Right ventricle myocardium inferior (tissue), 1 donor: ENCODE measurements at places on chromosomes 4 and X. TPM values are rescaled to one million over a fixed set of nuclear protein-coding genes. Genes with fewer than 3 reads are reported as not detected.
A peak's percentile ranks its signal among the peaks of the same experiment; 100 is the strongest.

- DNase-seq: no peak
Observed at GRCh38 chr4:26196567-26196966, 124.2 kb upstream of the RBPJ start.

Gene KLF3
- total RNA-seq: 18.9 TPM

- DNase-seq: no peak
Observed at GRCh38 chrX:148784856-148785255, 284.4 kb downstream of the AFF2 start.

DNA sequence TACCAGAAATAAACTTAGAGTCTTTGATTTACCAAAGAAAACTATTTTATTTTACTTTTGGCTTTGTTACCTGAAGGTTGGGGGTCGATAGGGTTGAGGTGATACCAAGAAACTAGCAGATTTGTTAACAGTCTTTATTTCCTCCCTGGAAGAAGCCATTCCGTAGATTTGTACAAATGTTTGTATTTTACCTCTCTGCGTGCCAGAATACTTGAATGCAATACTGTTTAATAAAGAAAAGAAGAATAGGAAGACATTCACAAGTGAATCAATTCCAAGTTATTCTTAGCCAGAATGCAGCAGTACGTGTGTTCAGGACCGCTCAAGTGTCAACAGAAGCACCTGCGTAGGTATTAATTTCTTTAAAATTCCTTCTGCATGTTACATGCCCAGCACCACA is 260.3 kb upstream of the TENM3 start:
- no peak for DNase-seq

GRCh38 chr4:71009890-71010588 is 16.6 kb downstream of the DCK start:
- DNase-seq: no peak

DNA sequence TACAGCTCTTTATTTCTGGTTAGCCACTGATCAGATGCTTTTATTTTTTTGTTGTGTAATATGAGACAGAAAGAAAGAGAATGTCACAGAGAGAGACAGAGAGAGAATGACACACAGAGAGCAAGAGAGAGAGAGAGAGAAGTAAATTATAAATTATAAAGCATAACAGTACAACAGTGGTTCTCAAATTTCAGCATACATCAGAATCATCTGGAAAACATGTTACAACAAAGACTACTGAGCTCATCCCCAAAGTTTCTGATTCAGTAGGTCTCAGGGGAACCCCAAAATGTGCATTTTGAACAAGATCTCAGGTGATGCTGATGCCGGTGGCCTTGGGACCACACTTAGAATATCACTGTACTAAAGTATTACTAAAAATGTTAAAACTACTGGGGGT is 245.8 kb upstream of the DIAPH2 start:
- no peak for DNase-seq

GRCh38 chr4:165450871-165451270 is 72.1 kb downstream of the CPE start:
- no peak for DNase-seq

DNA sequence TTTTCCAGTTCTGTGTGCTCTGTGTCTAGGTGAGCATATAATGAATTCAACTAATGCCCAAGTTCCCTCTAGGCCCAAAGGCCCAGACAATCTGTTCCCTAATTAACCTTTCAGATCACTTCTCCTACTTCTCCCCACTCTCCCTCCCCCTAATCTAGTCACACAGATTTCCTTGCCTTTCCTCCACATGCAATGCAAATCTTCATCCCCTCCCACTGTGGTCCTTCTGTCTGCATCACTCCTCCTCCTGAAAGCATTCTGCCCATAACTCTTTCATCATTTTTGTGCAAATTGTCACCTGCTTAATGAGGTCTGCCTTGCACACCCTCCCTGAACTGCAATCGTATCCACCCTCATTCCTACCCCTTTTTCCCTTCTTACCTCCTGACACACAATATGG is 346.6 kb downstream of the FBXO8 start:
- DNase-seq: no peak

- no peak for DNase-seq
Observed at GRCh38 chr4:187084701-187085100, 361.0 kb upstream of the FAT1 start.

Gene SMR3A
- not detected for total RNA-seq

- DNase-seq: no peak
Observed at GRCh38 chr4:106364282-106364681, 4.3 kb downstream of the GIMD1 start.

DNA sequence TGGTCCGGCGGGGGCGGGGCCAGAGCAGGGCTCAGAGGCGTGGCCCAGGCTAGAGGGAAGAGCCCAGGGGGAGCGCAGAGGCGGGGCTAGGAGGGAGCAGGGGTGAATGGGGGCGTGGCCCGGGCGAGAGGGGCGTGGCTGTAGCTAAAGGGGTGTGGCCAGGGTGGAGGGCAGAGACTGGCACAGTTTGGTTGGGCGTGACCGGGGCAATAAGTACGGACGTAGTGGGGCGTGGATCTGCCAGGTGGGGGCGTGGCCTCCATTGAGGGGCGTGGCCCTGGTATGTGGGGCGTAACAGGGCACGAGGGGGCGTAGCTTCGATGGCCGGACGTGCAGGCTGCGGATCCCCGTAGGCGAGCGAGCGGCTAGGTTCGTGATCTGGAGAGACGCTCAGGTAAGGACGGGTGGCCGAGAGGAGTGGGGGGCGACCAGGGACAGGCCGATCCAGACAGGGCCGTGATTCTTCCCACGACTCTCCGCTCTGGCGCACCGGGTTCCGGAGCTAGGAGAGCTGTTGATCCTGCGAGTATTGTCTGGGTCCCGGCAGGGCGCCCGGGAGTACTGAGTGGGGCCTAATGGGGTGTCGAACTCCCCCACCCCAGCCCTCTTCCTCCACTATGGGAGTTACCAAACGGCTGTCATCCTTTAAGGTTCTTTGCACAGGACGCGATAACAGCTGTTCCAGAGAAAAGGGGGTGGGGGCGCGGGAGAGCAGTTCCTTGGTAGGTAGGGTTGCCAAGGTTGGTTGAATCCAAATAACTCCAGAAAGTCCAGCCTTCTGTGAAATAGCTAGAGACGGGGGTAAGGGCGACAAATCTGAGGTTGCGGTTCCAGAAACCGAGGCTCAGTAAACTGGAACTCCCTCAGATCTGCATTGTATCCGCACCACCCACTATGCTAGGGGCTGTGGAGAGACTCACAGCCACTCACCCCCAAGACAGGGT is at the start of gene CA5B:
TSS of gene CA5B (plus strand) at position 312 of the 944 bp plus-strand sequence. CDS start 11,754 bp downstream, outside the sequence.
- peak; percentile 96 for DNase-seq

Gene GBA3
- not detected for total RNA-seq

GRCh38 chrX:51182545-51182944 is 150.1 kb upstream of the NUDT10 start:
- DNase-seq: no peak

Gene SLITRK4
- 0.38 TPM for total RNA-seq

Gene STATH
- not detected for total RNA-seq

DNA sequence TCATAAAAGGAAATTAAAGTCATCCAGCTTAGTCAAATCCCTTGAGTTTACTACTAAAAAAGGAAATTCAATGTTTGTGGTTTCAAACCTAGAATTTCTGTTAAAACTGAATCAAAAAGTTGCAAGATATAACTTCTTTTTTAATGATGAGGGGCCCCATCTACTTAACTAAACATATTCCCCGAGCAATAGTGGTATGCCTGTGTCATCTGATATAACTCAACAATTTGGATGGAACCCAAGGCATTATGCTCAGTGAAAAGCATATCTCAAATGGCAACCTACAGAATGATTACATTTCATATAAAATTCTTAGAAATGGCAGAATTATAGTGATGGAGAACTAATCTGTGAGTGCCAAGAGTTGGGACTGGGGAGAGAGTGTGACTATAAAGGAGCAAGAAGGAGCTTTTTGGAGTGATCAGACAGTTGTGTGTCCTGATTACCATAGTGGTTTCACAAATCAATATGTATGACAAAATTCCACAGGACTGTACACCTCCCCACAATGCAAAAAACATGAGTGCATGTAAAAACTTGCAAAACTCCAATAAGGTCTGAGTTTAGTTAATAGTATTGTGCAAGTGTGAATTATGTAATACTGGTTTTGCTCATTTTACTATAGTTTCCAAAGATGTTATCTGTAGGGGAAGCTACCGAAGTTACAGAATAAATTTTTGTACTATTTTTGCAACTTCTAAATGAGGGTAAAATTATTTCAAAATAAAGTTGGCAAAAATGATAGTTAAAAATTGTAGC is 323.2 kb downstream of the ARHGAP24 start:
- no peak for DNase-seq

Gene MAGEA8
- not detected for total RNA-seq

DNA sequence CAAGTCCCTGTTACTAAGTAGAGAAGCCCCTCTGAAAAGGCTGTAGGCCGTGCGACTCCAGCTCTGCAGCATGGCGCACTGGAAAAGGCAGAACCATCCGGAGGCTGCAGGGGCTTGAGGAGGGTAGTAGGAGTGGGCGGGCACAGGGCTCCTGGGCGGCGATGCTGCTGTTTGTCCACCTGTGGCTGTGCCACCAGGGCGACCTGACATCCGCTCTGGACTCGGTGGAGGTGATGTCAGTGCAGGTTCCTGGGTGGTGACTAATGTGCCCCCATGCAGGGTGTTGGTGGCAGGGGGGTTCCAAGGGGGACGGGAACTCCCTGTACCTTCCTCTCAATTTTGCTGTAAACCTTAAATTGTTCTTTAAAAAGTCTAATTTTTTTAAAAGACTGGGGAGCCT is 58.3 kb downstream of the PCGF3 start:
- no peak for DNase-seq

Gene TNIP2
- 29.6 TPM for total RNA-seq

GRCh38 chr4:77147079-77147782 is 9.8 kb upstream of the CCNG2 start:
- DNase-seq: no peak

Gene FHIP1A
- total RNA-seq: 18.5 TPM

Gene UGT8
- total RNA-seq: not detected

DNA sequence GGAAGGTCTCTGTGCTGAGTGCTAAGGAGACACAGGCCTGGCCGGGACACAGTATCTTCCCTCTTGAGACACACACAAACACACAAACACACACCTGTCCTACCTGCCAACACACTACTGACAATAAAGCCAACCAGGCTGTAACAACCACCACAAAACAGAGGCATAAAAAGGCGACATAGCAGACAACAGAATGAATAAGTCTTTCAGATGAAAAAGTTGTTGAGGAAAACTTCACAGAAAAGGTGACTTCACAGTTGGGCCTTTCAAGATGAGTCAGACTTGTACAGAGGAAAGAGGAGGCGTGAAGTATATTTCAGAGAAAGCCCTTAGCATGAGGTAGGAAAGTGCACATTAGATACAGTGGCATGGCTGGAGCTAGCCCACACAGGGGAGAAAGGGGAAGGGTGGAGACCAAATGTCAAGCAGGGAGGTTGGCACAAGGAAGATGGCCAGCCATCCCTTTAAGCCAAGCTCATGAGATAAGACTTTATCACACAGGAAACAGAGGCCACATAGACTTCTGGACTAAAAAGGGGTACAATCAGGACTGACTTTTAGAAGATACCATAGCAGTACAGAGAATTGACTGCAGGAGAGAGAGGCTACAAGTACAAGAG is 54.0 kb downstream of the SLC9A7 start:
- DNase-seq: no peak

DNA sequence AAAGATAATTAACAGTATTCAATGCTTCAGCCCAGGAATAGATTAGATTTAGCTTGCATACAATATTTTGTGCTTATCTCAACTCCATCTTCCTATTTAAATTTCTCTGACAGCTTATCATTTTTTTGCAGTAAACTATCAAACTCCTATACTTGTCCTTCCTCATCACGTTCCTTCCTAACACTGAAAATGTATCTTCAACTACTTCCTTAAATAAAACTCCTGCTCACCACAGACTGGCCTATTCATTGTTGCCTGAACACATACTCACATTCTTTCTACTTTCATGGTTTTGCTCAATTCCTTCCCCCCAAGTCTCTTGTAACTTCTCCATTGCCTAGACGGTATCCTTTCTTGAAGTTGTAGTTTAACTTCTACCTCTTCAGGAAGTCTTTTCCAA is 28.5 kb upstream of the PTPN13 start:
- no peak for DNase-seq

Gene TMEM31
- not detected for total RNA-seq

Gene PRICKLE3
- 15.1 TPM for total RNA-seq

Gene MFAP3L
- total RNA-seq: 7.0 TPM
